HT1080 (cell line): ENCODE measurements at places on chromosomes 7 and 10. TPM values are rescaled to one million over a fixed set of nuclear protein-coding genes. Genes with fewer than 3 reads are reported as not detected.

The HOXA10 gene
- total RNA-seq: 22.7 and 29.3 TPM in 2 replicates

The ELMO1 gene
- 6.2 and 12.3 TPM in 2 replicates for total RNA-seq

The HOXA7 gene
- total RNA-seq: not detected in 2 replicates

DNA sequence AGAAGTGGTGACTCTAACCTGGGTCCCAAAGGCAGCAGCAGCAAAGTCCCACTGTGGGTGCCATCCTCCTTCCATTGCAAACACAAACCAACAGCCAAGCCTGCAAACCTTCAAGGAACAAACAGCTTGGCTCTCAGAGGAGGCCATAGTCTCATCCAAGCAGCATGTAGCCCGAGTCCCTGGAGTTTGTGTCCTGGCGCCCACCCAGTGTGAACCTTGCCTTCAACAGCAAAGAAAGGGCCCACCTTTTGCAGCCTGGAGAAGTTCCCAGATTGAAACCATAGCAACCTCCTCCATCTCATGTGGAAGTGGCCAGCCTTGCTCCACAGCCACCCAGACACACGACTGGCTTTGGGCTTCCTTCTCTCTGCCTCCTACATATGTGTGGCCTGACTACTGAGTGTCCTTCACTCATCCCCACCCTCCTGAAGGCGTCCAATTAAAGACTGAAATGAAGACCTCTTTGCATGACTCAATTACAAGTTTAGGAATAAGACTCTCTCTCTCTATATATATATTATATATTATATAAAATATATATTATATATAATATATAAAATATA lies 106.1 kb downstream of the C10orf90 start:
- no peak for DNase-seq

GRCh38 chr10:59654007-59654406 lies 55.6 kb downstream of the SLC16A9 start:
- no peak for DNase-seq

GRCh38 chr10:4512671-4513240 lies 313.3 kb upstream of the AKR1E2 start:
- DNase-seq: peak; percentile 50

DNA sequence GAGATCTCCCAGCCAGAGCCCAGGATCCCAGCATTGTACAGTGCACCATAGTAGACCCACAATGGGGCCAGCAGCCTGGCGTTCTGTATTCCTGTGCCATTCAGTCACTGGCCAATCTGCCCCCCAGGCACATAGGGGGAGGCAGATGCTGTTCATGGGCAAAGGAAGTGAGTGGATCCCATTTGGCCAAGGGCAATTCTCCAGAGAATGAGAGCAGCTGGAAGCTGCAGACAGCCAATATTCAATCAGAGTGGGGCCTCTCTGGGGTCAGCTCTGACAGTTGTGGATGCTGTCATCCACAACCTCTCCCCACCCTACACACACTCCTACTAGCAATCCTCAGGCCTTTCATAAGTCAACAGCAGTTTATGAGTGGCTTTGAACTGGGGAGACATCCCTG lies 17.5 kb downstream of the STEAP1B start:
- DNase-seq: no peak

- DNase-seq: peak; percentile 20
These were observed 662 bp downstream of the DNAJC2 start for GRCh38 chr7:103343758-103344452.

DNA sequence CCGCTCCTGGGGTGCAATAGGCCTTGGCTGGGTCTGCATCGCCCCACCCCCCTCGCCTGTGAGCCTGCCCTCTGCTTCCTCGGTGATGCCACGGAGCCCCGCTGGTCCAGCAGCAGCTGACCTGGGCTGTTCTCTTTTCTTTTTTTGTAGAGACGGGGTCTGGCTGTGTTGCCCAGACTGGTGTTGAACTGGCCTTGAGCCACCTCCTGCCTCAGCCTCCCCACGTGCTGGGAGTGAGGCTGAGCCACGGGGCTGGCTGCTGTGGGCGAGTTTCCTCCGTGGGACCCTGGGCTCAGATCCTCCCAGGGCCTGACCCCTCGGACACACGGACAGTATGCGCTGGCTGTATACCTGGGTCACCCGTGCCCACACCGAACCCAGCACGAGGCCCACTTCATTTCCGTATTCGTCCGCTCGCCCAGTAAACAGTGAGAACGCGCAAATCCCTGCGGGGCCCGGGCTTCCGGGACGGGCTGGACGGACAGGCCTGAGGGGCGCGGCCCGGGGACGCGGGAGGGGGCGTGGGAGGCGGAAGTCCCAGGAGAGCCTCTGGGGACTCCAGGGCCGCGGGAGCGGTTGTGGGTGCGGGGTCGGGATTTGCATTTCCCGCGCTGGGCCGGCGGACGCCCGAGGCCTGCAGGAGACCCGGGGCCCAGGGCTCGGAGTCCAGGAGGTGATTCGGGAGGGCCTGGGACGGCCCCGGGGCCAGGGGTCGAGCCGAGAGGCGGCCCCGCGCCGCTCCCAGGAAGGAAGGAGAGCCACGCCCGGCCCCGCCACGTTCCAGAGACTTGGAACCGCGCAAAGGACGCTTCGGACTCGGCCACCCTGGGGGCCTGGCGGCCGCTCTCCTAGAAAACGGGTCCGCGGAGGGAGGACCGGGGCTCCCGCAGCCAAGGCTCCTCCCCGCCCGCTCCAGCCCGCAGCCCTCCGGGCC lies 57.7 kb upstream of the DNAJB6 start:
- DNase-seq: no peak

DNA sequence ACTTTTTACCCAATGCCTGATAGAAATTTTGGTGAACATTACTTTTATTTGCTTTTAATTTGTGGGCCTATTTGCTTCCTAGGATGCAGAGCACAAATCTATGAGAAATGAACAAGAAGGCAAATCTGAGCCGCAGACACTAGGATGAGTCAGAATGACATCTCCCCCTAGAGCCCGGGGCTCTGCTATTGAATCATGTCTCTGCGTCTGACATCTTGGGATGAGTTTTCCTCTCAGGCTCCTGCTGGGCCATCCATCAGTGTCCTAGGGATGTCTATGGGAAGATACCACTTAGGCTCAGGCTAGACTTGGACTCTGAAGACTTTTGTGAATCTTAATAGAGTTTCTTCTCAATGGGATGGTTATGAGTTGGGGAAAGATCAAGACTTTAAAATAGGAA lies 157.3 kb upstream of the MTPN start:
- peak; percentile 73 for DNase-seq

DNA sequence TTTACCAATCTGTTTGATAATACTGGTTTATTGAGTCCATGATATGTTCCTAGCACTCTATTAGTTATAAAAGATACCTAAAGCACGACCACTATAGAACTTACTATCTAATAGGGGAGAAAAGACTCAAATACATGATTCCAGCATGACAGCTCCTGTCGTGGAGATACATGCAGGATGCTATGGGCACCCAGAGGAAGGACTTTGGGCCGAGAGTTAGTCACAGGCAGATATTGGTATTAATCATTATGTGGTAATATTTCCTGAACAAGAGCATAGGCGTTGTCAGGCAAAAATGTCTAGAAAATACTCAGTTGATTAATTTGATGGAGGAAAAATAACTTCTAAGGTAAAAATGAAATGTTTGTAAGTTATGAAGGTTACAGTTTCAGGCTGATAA lies 31.8 kb downstream of the CNNM2 start:
- no peak for DNase-seq

GRCh38 chr10:83959328-83959727 lies 180.0 kb upstream of the GHITM start:
- no peak for DNase-seq

DNA sequence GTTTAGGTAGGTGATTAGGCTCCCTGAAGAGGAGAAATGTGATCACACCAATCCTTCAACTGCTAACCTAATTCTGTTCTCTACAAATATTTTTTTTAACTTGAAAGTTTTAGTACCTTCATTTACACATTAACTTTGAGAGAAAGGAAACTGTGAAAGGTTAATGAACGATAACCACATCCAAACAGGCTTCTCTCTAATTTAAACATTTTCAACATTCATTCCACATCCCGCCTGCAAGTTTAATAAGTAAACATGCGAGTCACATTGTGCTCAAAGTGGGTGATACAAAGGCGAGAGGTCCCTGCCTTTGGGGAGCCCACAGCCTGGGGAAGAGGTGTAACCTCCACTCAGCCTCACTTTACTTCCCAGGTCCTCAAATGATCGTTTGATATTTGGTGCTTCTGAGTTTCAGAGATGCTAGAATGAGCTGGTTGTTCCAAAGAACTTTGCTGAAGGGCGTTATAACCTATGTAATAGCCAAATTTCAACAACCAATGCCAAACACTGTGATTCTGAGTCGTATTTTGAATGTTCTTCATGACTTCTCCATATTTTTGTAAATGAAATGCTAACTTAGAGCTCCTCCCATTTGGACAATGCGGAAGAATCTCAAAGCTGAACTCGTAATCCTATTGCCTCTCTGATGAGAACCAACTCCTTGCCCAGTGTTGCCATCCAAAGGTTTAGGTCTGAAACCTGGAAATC lies 47.5 kb downstream of the DENND2A start:
- DNase-seq: no peak

DNA sequence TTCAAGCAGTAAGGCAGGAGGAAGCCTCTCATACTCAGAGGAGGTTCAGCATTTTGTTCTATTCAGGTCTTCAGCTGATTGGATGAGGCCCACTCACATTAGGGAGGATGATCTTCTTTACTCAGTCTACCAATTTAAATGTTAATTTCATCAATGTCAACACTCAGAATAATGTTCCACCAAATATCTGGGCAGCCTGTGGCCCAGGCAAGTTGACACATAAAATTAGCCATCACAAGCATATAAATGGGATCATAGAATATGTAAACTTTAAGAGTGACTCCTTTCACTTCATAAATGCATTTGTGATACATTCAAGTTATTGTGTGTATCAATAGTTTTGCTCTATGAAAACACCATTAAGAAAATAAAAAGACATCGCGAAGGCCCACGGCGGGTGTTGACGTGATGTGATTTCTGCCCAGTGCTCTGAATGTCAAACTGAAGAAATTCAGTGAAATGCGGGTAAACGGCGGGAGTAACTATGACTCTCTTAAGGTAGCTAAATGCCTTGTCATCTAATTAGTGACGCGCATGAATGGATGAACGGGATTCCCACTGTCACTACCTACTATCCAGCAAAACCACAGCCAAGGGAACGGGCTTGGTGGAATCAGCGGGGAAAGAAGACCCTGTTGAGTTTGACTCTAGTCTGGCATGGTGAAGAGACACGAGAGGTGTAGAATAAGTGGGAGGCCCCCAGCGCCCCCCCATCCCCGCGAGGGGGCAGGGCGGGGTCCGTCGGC lies 536.1 kb upstream of the AUTS2 start:
- no peak for DNase-seq

DNA sequence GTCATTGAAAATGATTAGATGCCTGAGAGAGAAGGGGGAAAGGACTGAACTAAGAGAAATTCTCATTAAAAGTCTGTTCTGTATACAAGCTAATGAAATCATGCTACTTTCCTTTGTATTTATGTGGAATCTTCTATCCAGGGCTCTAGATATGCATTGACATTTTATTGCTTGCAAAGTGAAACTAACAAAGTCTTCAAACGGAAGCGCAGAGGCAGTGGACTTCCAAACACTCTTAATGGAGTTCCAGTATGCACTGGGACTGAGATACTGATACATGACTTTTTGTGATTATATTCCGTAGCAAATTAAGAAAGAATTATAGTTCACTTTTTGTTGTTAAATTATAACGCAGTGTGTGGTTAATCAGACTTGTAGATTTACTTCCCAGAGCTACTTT lies 166.8 kb upstream of the TBX20 start:
- no peak for DNase-seq

DNA sequence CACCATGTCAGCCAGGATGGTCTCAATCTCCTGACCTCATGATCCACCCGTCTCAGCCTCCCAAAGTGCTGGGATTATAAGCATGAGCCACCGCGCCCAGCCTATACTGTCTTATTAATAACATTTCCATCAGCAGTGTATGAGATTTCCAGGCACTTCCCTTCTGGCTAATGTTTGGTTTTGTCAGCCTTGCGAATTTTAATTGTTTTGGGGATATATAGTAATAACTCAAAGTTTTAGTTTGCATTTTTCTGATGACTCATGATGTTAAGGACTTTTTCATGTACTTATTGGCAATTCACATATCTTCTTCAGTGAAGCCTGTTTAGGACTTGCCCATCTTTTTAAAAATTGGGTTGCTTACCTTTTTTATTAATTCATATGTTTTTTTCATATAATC lies 76.0 kb downstream of the TMEM270 start:
- no peak for DNase-seq

- no peak for DNase-seq
These were observed 35.1 kb upstream of the MTPAP start for GRCh38 chr10:30384051-30384674.

DNA sequence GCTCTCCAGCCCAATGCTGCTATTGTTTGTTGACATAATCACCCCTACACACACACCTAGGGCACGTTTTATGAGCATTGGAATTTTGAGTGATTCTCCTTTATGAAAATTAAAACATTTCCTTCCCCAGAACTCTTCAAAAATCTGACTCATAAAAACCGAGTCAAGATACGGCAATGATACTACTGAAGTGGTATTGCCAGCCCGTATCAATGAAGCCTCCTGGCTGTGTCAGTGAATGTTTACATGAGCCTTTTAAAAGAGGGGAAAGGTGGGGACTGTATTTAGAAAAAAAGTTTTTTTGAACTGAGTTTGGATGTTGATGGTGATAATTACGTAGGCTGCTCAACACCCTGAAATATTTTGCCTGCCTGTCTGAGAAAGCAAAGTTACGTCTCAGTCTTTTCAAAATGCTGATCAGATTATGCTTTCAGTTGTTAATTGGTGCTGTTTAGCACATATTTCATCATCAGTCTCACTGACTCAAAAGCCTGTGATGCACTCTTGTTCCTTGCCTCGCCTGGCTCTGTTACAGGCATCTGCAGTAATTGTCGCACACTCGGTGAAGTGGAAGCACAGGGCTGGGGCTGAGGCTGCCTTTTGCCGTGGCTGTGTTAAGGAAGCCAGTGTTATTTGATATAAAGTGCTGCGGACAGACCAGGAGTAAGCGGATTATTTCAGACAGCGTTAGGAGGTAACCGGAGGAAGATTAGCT lies 157.4 kb upstream of the TCF7L2 start:
- DNase-seq: no peak
